Stomach (tissue), 19 donors: ENCODE measurements at places on chromosomes 5 and 9. TPM values are rescaled to one million over a fixed set of nuclear protein-coding genes. Genes with fewer than 3 reads are reported as not detected.

The FIBCD1 gene
- total RNA-seq: 0.18 TPM

The CHMP5 gene
- 9.8 TPM for total RNA-seq

The NEURL1B gene
- 17.4 TPM for total RNA-seq

The SLCO6A1 gene
- not detected for total RNA-seq

The AQP7 gene
- not detected for total RNA-seq

The ADGRV1 gene
- total RNA-seq: 1.4 TPM

The PIP5KL1 gene
- total RNA-seq: 11.2 TPM

DNA sequence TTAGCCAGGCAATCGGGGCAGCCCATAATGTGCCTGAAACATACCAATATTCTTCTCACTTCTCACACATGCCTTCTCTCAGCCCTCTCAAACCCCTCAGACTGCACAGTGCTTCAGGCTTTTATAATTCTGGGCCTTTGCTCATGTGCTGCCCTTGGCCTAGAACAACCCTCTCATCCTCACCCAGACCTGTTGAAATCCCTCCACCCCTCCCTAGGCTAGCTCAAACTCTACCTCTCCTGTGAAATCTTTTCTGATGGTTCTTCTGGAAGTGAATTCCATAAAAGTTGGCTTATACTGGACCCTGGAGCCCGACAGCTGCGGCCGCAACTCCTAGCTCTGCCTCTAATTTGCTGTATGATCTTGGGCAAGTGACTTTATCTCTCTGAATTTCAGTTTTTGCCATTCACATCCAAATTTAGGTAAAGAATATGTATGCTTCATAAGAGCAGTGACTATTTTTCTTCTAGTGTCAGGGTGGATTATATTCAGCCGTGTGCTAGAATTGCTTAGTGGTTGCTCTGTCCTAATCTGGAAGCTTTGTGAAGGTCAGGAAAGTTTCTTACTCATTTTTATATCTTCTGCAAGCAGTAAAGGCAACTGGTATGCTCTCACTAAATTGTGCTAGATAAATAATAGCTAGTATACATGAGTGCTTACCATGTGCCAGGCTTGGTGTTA lies 221.4 kb downstream of the MAPKAP1 start:
- no peak for DNase-seq

DNA sequence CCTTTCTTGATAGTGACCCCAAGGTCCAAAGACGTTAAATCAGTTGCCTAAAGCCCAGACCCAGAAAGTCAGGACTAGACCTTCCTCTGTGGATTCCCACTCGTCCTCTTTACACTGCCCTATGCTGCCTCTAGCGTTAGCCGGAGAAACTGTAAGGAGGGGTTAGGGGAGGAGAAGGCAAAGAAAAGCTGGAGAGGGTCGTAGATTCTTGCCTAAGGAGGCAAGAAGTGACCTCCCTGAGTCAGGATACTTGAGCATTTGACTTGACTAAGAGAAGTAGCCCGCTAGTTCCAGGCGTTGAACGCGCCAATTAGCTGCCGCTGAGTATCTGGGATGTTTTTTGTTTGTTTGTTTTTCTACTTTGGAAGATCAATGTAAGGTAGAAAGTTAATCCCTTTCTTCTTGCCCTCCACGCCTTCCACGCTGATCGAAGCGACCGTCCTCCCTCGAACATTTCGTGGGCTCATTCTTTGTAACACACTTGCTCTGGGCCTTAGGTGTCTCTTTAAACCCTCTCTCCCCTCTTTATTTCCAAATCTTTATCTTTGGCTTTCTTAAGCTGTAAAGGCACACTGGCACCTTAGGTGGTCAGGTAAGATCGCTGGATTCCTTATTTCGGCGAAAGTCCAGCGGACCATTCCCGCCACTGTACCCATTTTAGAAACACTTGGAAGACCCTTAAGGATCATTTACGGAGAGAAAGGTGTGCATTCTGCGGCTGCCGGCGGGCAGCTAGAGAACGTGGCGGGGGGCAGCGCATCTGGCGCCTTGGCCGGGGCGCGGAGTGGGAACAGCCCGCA lies 5.1 kb upstream of the RGMB start:
- peak; percentile 37 for DNase-seq

DNA sequence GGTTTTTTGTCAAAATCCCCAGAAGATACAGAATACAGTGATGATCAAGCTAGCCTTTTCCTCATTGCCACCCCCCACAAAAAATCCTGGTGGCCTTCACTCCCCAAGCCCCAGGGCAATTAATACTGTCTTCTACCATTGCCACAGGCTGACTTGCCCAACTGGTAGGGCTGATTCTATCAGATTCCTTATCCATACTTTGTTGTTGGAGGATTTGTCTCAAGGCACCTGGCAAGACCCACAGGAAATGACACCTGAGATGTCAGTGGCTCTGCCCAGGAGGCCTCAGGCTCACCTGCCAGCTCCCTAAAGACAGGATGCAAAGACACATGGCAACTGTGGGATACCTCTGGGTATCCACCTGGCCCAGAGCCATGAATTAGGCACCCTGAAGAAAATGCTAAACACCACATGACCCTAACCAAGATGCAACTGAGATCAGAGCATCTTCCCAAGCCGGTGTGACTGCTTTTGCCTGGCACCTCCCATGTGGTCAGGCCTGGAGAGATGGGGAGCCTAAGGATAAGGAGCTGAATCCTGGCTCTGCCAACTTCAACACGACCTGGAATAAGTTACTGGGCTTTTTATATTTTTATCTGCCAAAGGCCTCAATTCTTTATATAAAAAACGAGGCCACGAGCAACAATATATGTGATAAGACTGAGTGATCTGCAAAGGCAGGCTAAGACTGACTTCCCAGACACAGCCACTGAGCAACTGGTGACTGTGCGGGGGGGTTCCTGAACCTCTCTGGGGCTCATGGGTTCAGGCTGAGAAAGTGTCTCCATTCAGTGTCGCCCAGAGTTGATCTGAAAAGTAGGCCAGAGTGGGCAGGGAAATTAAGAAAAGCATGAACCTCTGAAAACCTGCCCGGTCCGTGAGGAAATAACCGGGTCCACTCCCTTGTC lies 944 bp downstream of the ATOX1 start:
- DNase-seq: no peak

- DNase-seq: peak; percentile 53
Measured at GRCh38 chr9:122228568-122229484, at the start of gene LHX6. Gene LHX6 (minus strand): TSS chr9:122228957. CDS start chr9:122228740, 217 bp downstream.

DNA sequence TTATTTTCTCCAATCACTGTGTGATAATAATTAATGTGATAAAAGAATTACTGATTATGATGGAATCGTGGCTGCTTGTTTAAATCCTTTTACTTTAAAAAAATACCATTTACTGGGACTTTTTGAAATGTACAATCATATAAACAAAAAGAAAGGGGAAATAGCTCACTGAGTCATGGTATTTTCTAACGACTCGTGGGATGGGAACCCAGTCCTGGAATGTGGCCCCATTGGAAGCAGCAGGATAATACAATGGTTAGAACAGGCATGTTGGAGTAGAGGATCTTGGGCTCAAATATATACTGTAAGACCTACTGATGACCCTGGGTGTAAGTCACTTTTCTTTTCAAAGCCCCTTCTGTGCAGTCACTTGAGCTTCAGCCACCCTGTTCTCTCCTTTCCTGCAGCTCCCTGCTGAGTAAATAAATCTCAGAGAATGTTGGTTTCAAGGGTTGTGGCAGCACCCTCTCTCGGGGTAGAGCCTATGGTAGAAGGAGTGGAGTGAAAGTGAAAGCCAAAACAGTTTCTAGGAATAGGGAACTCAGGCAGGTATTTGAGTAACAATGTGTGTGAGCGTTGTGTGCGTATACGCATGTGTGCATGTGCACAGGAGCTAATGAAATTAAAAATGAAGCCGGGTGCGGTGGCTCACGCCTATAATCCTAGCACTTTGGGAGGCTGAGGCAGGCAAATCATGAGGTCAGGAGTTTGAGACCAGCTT lies 40.8 kb upstream of the LARP1 start:
- DNase-seq: peak; percentile 46

GRCh38 chr5:138809391-138809790 lies 56.2 kb downstream of the CTNNA1 start:
- no peak for DNase-seq

- DNase-seq: no peak
Measured at GRCh38 chr9:128102196-128102595, 25.3 kb downstream of the PTGES2 start.

DNA sequence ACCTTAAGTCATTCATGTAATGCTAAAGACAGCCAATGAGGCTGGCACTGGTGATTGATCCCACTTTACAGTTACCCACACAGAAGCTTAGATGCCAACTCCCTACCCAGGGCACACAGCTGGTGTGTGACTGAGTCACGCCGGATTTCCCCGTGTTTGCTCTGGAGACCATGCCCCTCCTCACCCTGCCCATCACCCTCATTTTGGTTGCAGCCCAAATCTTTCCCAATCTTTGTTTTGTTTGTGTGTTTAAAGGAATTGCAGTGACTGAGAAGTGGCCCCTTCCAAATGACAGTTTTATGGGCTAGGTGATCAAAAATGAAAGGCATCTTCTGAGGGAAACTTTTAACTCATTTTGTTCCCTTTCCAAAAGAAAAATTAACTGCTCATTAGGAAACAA lies 10.9 kb downstream of the FBXL7 start:
- DNase-seq: no peak

GRCh38 chr5:65248896-65249295 lies 232.8 kb downstream of the ADAMTS6 start:
- DNase-seq: no peak

- DNase-seq: no peak
Measured at GRCh38 chr5:96972599-96973334, 36.9 kb downstream of the LNPEP start.

DNA sequence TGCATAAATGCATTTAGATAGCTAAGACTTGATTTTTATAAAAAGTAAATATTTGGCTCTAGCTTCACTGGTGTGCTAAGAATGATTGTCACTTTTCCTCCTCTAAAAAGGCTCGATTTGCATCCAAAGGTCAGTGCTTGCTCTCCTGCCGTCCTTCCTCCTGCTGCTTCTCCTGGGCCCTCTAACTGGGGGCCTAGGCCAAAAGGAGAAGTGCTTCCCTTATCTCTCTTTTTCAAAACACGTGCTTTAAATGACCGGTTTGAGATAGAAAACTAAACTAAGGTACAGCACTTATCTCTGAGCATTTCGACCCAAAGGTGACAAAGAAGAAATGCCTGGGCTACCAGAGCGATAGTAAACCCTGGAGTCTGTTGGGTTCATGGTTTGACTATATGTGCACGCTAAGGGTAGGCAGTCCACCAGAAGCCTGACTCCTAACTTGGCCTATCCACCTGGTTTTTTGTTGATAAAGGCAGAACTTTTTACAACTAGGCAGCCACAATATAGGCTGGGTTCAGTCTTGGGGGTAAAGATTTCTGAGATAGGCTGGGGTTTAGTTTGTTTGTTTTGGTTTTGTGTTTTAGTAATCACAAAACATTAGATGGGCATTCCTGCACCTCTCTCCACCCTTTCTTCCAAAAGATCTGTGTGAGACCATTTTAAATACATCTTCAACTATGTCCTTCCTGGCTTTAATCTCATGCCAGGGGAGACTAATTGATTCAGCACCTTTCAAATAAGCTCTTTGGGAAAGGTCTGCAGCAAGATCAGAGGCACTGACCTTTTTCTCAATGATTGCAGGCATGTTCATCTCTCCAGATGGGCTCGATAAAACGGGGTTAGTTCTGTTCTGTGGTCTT lies 3.8 kb downstream of the NR2F1-AS1 start:
- no peak for DNase-seq

DNA sequence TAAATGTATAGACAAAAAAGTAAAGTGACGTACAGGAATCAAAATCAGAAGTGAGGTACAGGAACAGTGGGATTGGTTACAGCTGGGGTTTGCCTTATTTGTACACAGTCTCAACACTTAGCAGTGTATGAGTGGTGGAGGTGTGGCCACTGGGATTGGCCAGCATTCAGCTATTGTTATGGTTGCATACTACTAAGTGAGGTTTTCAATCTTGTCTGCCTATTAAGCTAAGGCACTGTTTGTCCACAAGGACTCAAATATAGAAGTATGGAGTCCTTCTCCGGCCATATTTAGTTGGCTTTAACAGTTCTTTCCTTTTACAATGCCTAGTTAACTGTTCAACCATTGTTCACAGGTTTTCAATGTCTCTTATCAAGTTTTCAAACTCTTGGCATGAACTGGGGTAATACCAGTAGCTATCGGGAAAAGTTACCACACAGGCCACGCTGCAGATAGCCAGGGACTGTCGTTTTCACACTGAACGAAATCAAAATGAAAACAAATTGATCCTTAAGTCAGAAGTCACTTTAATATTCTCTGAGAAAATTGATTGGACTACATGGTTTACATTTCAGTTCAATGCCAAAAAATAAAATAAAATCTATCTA lies 176.0 kb upstream of the FREM1 start:
- DNase-seq: peak; percentile 52

GRCh38 chr5:179901915-179902762 lies 5.6 kb downstream of the TBC1D9B start:
- DNase-seq: no peak

- DNase-seq: no peak
Measured at GRCh38 chr5:142222866-142223558, 101.8 kb downstream of the SPRY4 start.

DNA sequence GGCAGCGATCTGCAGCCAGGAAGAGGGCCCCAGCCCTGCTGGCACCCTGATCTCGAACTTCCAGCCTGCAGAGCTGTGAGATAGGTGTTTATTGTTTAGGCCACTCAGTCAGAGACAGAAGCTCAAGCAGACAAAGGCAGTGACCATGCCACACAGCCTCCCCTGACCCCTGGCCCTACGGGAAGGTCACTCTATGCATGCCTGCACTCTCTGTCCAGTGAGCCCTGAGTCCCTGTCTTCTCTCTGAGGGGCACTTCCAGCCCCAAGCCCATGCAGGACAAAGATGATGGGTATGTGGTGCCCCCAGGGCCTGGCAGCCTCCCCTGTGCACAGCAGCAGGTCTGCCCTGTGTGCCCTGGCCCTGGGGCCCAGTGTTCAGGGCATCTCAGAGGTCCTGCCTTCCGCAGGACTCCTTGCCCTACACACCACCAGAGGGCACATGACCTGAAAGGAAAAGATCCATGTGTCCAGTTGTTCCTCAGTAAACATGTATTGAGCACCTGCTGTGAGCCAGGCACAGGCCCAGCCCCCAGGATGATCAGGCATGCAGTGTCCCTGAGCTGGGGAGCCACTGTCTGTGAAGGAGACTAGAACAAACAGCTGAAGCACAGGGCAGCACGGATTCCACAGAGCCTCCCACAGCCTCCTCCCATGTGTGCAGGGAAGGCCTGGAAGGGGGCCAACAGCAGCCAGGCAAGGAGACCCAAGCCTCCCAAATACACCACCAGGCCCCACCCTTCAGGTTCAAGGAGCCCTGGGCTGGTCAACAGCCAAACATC lies 109.3 kb downstream of the ATPSCKMT start:
- DNase-seq: no peak

- DNase-seq: peak; percentile 36
Measured at GRCh38 chr9:114930056-114930812, at the start of gene TNFSF8. Gene TNFSF8 (minus strand): TSS chr9:114930591. CDS start chr9:114930303, 288 bp downstream.

DNA sequence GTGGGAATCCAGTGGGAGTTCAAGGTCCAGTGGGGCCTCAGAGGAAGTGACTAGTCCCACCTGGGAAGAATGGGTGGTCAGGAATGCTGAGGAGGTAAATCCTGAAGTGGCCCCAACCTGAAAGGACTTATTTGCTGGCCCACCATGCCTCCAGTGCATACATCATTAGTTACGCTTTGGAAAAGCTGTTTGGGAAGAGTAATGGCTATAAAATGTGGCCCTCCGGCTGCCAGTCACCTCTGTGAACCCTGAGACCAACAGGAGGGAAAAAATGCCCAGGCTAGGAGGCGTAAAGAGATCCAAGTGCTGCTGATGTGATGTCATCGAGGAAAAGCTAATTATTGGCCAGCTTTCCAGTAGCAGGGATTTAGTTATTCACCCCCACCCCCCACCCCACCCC lies 2.7 kb upstream of the SLC26A2 start:
- no peak for DNase-seq
